Inflammatory macrophage (primary cell): ENCODE measurements at places on chromosomes 16 and 17.
A peak's percentile ranks its signal among the peaks of the same experiment; 100 is the strongest.

DNA sequence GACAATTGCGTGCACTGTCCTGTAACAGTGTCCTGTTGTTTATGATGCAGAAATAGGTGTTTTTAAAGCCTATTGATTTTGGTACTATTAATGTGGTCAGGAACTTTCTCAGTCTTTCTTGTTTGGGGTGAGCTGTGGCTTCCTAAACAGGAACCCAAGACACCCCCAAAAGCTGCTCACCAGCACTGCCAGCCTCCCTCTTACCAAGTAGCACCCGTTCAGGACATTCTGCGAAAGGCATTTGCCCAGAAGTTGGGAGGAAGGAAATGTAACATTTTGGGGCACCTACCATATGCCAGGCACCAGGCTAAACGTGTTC is 21.6 kb upstream of the STH start:
- DNase-seq: no peak

GRCh38 chr17:70771804-70772386 is 602.6 kb downstream of the KCNJ2 start:
- DNase-seq: no peak

DNA sequence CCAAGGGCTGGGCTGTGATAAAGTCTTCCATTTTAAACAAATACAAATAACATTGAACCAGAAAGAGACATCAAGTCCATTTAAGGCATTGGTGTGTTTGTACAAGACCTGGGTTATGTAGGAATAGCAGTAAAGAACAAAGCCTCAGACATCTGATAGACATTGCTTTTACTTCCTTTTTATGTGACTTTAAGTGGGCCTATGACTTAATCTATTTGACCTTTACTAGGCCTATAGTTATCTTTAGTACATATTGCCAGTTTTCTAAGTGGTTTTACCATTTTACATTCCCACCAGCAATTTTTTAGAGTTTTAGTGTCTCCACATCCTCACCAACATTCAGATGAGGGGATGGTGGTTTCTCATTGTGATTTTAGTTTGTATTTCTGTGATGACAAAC is 298.8 kb downstream of the ZFHX3 start:
- peak; percentile 3 for DNase-seq

DNA sequence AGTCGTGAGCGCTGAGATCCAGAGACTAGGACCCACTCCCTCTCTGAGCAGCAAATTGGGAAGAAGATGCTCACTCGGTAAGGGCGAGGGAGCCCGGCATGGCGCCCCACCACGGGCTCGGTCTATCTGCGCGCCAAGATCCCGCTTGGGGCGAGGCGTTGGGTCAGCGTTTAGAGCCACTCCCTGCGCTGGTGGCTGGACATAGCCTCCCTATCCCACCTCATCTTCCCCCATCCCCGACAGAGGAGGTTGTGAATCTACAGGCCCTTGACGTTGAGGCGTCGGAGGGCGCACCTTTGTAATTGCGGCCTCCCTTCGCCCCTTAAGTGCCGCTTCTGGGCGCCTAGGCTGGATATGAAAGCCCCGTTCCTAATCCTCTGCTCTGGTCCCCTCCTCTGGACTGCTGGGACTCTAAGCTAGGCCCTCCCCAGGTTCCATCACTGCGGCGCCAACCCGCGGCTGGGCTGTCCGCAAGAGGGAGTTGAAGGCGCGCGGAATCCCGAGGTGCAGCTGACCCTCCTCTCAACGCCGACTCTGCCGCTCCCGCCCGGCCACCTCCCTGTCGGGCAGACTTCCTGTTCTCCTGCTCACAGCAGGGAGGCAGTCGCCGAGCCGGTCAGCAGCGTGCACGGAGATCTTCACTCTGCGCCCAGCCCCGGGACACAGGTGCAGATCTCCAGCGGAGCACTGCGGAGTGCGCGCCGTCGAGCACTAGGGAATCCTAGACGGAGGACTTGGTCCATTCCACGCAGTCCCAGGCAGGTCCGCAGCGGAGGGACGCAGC is 16.1 kb upstream of the HOXB9 start:
- DNase-seq: no peak

- DNase-seq: no peak
Measured at GRCh38 chr17:59357219-59357697, 25.8 kb downstream of the YPEL2 start.

DNA sequence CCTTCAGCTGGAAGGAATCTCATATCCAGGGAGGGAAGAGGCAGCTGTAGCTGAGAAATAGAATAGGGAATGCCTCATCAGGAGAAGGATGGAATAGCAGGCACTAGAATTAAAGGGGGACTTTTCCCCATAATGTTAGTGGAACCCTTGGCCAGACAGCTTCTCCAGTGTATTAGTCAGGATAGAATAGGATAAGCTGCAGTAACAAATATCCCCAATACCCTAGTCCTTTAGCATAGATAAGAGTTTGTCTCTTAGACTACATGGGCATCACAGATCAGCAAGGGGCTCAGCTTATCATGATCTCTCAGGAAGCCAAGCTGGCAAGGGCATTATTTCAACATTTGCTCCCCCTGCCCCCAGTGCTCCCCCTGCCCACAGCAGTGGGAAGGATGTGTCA is 44.7 kb upstream of the RPL38 start:
- no peak for DNase-seq

- no peak for DNase-seq
Measured at GRCh38 chr16:4463522-4464163, 10.8 kb downstream of the NMRAL1 start.

DNA sequence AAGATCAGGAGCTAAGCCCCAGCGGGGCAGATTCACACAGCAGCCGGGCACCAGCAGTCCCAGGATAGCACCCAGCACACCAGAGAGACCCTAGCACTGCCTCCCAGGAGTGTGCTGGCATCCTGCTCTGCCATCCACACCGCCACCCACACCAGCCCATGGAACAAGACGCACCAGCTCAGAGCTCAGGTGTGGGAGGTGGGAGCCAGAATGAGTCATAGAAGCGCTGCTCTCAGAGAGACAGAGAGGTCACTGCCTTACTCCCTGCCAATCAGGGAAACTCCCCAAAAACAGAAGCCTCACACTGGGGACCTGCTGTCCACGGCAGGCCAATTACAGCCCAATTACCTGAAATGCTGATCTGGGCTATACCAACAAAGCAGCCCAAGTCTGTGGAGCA is 64.9 kb downstream of the CDYL2 start:
- DNase-seq: no peak

- DNase-seq: no peak
Measured at GRCh38 chr16:77918809-77919707, 103.3 kb upstream of the CLEC3A start.

DNA sequence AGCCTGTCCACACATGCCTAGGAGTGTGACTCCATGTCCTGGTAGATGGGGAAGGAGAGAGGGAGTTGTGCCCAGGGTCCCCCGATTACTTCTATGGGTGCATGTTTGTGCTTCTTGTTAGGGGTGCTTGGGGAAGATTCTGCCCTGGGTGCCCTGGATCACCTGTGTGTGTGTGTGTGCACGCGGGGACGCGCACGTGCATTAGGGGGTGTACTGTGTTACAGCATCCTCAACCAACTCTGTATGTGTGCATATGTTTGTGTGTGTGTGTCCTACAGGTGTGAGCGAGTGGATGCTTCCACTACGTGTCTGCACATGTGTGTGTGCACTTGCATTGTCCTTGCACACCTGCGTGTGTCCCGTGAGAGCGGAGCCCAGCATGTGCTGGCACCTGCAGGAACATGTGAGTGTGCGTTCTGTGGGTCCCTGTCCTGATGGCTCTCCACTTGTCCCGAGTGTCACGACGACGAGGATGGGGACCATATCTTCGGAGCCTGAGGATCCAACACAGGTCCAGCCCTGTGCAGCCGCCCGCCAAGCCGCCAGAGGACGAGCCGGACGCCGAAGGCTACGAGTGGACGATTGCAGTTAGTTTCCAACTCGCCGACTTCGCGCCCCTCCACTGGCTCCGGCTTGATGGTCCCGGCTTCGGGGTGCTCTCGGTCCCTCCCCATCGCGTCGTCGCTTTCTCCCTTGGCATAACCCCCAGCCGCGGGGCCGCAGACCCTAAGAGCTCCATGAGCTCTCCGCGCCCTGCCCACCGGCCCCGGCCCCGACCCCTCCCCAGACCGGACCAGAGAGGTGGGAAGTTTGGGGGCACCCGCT is 6.0 kb upstream of the TBC1D3B start:
- no peak for DNase-seq

GRCh38 chr17:73311428-73311780 is 397 bp downstream of the CDC42EP4 start:
- DNase-seq: no peak

DNA sequence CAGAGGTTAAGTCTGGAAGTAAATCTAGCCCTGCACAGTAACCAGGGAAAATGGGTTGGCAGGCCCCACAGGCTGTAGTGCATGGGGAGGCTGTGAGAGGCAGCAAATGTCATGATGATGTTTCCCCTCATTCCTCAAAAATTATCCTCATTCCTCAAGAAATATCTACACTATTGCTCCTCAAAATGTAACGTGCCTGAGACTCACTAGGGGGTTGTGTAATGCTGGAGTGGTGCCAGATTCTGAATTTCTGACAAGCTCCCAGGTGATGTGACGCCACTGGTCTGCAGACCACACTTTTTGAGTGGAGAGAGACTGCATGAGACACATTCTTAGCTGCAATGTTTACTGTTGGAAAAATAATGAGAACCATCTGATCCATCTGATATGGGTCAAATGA is 1.2 kb upstream of the MPP3 start:
- no peak for DNase-seq

DNA sequence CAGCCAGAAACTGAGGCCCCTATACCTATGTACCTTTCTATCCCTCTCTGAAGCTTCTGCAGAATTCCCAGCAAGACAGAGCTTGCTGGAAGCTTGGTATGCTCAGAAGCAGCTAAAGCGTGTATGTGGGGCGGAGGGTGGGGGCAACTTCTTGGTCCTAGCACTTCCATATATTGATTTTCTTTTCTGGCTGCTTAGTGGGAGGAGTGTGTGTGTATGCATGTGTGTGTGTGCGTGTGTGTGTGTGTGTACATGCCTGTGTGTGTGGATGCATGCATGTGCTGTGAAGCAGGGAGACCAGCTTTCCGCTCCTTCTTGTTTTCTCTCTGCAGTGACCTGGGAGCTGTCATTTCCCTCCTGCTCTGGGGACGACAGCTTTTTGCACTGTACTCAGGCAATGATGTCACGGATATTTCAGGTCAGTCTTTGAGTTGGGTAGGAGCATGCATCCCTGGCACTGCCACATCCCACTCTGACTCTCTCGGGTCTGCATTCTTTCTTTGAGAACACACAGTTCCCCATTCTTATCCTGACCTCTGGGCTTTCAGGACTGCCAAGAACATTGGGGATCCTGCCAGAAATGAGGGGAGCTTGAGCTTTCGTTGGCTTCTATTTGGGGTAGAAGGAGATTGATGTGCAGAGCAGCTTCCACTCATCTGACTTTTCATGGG is 10.7 kb downstream of the HPR start:
- DNase-seq: no peak

GRCh38 chr17:3888343-3889171 is 4.3 kb downstream of the CAMKK1 start:
- no peak for DNase-seq

DNA sequence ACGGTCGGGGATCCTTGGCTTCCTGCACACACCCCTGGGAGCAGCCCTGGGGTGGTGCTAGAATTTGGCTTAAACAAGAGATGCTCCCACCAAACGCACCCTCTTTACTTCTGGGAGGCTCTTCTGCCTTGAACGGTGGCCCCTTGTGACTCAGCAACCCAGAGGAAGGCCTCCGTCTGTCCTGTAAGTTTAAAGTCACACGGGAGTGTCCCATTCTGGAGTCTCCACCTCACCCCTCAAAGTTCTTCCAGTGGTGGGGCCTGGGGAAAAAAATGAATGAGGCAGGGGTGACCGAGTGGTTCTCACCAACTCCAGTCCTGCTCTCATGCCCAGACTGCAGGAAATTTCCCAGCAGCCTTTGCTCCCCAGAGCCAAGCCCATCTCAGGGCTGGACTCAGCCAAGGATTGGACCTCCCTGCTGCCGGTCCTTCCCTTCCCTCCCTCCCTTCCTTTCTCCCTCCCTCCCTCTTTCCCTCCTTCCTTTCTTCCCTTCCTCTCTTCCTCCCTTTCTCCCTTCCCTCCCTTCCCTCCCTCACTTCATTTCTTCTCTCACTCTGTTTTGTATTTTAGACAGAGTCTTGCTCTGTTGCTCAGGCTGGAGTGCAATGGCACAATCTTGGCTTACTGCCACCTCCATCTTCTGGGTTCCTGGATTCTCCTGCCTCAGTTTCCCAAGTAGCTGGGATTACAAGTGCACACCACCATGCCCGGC is 11.4 kb downstream of the ITGAD start:
- no peak for DNase-seq

- DNase-seq: peak; percentile 96
Measured at GRCh38 chr17:78645421-78646295, 68.5 kb upstream of the DNAH17 start.

GRCh38 chr17:75878174-75878998 is at the start of gene TRIM47:
TRIM47 (minus strand) TSS chr17:75878581; CDS start chr17:75878548, 33 bp downstream.
- DNase-seq: peak; percentile 55

GRCh38 chr17:15233022-15233805 is 31.9 kb downstream of the PMP22 start:
- DNase-seq: peak; percentile 70

DNA sequence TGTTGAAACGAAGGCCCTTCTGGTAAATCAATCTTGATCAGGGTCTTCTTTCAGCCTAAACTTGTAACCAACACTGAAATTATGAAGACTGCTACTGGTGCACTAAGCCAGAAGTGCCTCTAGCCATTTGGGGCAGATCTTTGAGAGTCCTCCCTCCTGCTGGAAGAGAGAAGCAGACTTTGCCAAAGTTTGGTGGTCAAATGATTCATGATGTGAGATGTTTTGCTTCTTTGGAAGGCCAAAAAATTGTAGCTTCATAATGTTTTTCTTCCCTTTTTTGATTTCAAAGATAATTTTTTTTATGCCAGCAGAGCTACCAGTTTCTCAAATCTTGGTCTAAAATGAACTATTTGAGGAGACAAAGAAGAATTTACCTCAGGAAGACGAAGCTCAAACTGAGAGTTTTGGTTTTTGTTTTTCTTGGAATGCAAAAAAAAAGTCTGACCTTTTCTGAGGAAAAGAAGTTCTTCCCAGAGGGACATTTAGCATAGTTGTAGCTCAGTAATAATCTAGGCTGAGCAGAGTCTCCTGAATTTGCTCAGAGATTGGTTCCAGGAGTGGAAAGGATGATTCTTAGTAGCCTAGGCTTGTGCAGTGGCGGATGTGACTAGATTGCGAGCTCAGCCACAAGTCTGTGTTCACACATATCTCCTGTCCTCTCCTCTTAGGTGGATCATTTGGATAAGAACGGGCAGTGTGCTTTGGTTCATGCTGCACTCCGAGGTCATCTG is 50.9 kb downstream of the CYB561 start:
- DNase-seq: no peak

GRCh38 chr17:12584727-12585126 is 81.0 kb upstream of the MYOCD start:
- no peak for DNase-seq

DNA sequence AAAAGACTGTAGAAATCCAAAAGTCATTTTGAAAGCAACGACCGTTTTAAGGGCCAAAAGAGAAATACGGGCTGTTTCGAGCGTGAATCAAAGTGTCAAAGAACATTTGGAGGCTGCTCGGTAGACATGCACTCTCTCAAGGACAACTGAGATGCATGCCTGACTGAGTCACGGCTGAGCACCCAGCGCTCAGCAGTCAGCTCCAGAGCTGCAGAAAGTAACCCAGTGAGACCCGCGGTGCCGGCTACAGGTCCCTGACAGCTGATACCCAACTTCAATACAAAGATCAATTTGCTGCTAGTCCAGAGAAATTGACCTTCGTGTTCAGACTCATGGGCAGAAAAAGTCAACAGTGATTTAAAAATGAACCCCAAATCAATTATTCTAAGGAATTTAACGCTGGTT is 214.9 kb downstream of the STX8 start:
- no peak for DNase-seq

GRCh38 chr16:59975953-59976352 is 1241.8 kb upstream of the GOT2 start:
- no peak for DNase-seq

- DNase-seq: no peak
Measured at GRCh38 chr17:67137860-67138259, 93.5 kb downstream of the CACNG1 start.
